Mesothelial cell of epicardium (in vitro differentiated cells): ENCODE measurements at places on chromosomes 6 and 20. TPM values are rescaled to one million over a fixed set of nuclear protein-coding genes. Genes with fewer than 3 reads are reported as not detected.

- no peaks in the 10 kb centered on the region for H3K27me3 ChIP-seq
- H3K36me3 ChIP-seq: no peaks in the 10 kb centered on the region
- peak overlapping the region; percentile 94 for H3K4me3 ChIP-seq
- DNase-seq: peak; percentile 47
- H3K4me1 ChIP-seq: peaks cover 62% of the 10 kb centered on the region
- peak overlapping the region; percentile 94 for H3K27ac ChIP-seq
These were observed 798 bp downstream of the DSP start for GRCh38 chr6:7542065-7542873.

The IL20RA gene
- 1.1 to 2.1 TPM (median 1.7 TPM) in 3 replicates for total RNA-seq

- no peaks in the 10 kb centered on the region for H3K27me3 ChIP-seq
- H3K4me1 ChIP-seq: peaks cover 3% of the 10 kb centered on the region
- DNase-seq: no peak
- no peak overlapping the region for H3K4me3 ChIP-seq
These were observed 38.8 kb downstream of the CDYL start for GRCh38 chr6:4814987-4815386.

GRCh38 chr20:45419188-45420091 lies 3.5 kb downstream of the PIGT start:
- peaks cover 17% of the 10 kb centered on the region for H3K4me1 ChIP-seq
- H3K4me3 ChIP-seq: no peak overlapping the region
- H3K27me3 ChIP-seq: no peaks in the 10 kb centered on the region
- H3K27ac ChIP-seq: no peak overlapping the region
- H3K36me3 ChIP-seq: peaks cover 10% of the 10 kb centered on the region

- no peaks in the 10 kb centered on the region for H3K27me3 ChIP-seq
- peaks cover 6% of the 10 kb centered on the region for H3K4me1 ChIP-seq
- H3K27ac ChIP-seq: no peak overlapping the region
These were observed 36.6 kb upstream of the GFOD1 start for GRCh38 chr6:13523826-13524622.

DNA sequence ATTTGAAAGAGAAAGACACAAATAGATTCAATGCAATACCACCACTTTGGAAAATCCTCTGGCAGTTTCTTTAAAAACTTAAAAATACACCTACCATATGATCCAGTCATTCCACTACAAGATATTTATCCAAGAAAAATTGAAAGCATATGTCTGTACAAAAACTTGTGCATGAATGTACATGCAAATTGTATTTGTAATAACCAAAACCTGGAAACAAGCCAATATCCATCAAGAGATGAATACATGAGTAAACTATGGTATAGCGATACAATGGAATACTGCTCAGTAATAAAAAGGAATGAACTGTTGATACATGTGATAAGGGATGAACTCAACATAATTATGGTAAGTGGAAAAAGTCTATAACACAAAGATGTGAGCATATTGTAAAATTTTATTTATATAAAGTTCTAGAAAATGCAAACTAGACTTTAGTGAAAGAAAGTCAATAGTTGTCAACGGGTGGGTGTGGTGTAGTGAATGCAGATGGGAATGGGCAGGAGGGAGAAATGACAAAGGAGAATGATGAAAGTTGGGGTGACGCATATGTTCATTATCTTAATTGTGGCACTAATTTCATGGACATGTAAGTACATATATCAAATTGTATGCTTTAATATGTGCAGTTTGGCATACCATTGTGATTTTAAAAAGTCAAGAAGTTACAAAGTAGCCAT lies 347.5 kb downstream of the SAMD5 start:
- no peaks in the 10 kb centered on the region for H3K27me3 ChIP-seq
- no peaks in the 10 kb centered on the region for H3K36me3 ChIP-seq
- H3K4me1 ChIP-seq: no peaks in the 10 kb centered on the region
- no peak overlapping the region for H3K27ac ChIP-seq
- no peak overlapping the region for H3K4me3 ChIP-seq

The PSMB1 gene
- total RNA-seq: 137 to 142 TPM (median 140 TPM) in 3 replicates

DNA sequence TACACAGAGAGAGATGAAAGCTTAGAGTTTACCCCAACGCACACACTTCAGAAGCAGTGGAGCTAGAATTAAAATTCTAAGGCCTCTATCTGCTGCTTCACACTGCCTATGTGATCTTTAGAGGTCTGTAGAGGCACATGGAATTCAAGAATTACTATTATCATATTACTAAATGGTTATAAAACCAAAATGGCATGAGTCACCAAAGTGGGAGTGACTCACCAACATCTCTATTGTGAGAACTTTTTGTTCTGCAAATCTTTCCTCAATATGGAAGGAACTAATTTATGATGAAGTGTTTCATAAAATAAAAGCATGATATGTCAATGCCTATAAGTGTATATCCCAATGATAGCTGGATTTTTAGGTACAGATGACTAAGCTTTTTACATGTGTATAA lies 28.5 kb upstream of the TMEM244 start:
- no peak overlapping the region for H3K27ac ChIP-seq
- no peak overlapping the region for H3K4me3 ChIP-seq
- H3K4me1 ChIP-seq: no peaks in the 10 kb centered on the region
- H3K27me3 ChIP-seq: peaks cover 24% of the 10 kb centered on the region

- DNase-seq: no peak
- H3K27me3 ChIP-seq: peaks cover 5% of the 10 kb centered on the region
- peaks cover 27% of the 10 kb centered on the region for H3K36me3 ChIP-seq
- H3K27ac ChIP-seq: no peak overlapping the region
- no peak overlapping the region for H3K4me3 ChIP-seq
These were observed 58.9 kb upstream of the SERINC1 start for GRCh38 chr6:122530440-122531046.

- no peaks in the 10 kb centered on the region for H3K27me3 ChIP-seq
- H3K4me1 ChIP-seq: peaks cover 15% of the 10 kb centered on the region
- H3K36me3 ChIP-seq: peaks cover 4% of the 10 kb centered on the region
- H3K27ac ChIP-seq: peak overlapping the region; percentile 96
- H3K4me3 ChIP-seq: no peak overlapping the region
These were observed 374.3 kb upstream of the SOX4 start for GRCh38 chr6:21219241-21219640.

The TINAG gene
- not detected in 3 replicates for total RNA-seq

The MYL9 gene
- total RNA-seq: 235 to 248 TPM (median 238 TPM) in 3 replicates

- H3K27me3 ChIP-seq: no peaks in the 10 kb centered on the region
- H3K36me3 ChIP-seq: peaks cover 3% of the 10 kb centered on the region
- H3K4me1 ChIP-seq: no peaks in the 10 kb centered on the region
These were observed 47.5 kb downstream of the TRAM2 start for GRCh38 chr6:52529311-52529710.

DNA sequence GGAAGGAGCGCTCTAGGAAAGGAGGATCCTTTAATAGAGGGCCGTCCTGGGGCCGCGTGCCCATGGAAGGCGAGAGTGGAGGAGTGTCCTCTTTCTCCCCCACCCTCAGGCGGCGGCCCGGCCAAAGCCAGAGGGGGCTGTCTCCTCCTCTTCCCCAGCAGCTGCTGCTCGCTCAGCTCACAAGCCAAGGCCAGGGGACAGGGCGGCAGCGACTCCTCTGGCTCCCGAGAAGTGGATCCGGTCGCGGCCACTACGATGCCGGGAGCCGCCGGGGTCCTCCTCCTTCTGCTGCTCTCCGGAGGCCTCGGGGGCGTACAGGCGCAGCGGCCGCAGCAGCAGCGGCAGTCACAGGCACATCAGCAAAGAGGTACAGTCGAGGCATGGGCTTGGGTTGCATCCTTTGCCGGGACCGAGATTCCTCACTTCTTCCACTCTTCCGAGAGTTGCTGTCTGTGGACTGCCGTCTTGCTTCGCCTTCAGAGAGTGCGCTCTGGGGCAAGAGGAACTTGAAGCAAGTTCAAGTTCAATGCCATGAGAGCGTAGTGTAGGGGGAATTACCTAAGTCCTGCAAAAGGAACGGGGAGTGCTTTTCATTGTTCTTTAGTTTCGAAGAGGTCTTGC lies at the start of gene LAMA2:
Gene LAMA2 (plus strand): TSS at position 148 of the 621 bp plus-strand sequence. CDS start 108 bp downstream, at position 256.
- H3K27me3 ChIP-seq: no peaks in the 10 kb centered on the region
- peak; percentile 56 for DNase-seq
- H3K4me3 ChIP-seq: peak within 1 kb of the TSS; percentile 82
- peaks cover 29% of the 10 kb centered on the region for H3K4me1 ChIP-seq
- no peaks in the 10 kb centered on the region for H3K36me3 ChIP-seq

The MCM8 gene
- 10.2 to 11.4 TPM (median 11.3 TPM) in 3 replicates for total RNA-seq

- H3K36me3 ChIP-seq: peaks cover under 1% of the 10 kb centered on the region
- no peaks in the 10 kb centered on the region for H3K27me3 ChIP-seq
- H3K4me3 ChIP-seq: no peak overlapping the region
- H3K4me1 ChIP-seq: peaks cover 25% of the 10 kb centered on the region
These were observed 3.6 kb upstream of the ABHD12 start for GRCh38 chr20:25394276-25394675.

DNA sequence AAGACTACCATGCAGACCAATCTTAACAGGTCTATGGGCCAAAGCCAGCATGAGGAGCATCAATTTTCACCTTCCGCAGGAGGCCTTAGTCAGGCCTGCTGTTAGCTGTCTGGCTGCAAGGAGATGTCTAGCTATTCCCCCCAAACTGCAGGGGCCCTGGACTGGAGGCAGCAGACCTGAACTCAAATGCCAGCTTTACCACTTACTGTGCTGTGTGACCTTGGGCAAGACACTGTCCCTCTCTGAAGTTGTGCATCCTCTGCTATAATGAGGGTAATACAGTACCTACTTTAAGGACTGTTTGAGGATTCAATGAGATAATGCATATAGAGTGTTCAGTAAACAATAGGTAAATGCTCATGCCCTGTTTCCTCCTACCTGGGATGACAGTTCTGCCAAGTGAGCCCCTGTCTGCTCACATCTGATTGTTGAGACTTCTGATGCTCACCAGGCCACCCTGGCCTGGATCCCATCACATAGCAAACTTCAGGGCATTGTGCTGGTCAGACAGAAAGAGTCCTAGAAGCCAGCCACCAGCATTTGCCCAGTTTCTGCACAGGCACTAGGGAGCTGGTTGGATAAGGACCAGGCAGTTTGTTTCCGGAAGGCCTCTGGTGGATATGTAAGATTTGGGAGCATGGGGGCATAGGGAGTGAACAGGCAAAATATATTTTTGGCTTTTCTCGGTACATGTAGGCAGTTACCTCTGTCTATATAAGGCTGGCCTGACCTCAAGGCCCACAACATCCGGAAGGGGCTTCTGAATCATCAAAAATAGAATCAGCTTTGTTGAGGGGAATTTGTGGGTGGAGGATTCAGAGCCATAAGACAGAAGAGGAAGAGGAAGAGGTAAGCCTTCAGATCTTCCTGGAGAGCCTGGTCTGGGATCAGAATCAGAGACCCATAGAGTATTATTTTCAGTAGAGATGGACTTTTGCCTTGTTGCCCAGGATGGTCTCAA lies 2.3 kb upstream of the OCSTAMP start:
- H3K27ac ChIP-seq: no peak overlapping the region
- H3K4me1 ChIP-seq: no peaks in the 10 kb centered on the region
- peaks cover 7% of the 10 kb centered on the region for H3K27me3 ChIP-seq
- H3K4me3 ChIP-seq: no peak overlapping the region

- no peak overlapping the region for H3K4me3 ChIP-seq
- no peaks in the 10 kb centered on the region for H3K36me3 ChIP-seq
- no peaks in the 10 kb centered on the region for H3K4me1 ChIP-seq
- no peaks in the 10 kb centered on the region for H3K27me3 ChIP-seq
- H3K27ac ChIP-seq: no peak overlapping the region
These were observed 26.1 kb downstream of the FARS2 start for GRCh38 chr6:5287205-5287965.

DNA sequence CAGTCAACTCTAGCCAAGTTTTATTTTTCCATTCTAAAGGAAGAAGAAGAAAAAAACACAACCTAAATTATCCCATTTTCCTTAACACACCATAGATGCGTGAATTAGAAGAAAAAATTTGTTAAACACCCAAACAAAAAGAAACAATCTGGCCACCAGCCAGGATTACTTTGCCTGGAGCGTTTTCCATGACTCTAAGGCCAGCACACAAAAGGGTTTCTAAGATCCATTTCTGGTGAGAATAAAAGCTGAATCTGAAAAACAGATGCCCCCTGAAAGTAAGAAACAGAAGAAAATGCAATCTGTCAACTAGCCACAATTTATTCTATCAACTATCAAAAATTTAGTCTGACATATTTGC lies 267.2 kb upstream of the SULF2 start:
- H3K27ac ChIP-seq: peak overlapping the region; percentile 81
- peaks cover 39% of the 10 kb centered on the region for H3K27me3 ChIP-seq
- peaks cover 2% of the 10 kb centered on the region for H3K36me3 ChIP-seq
- no peak overlapping the region for H3K4me3 ChIP-seq
- no peak for DNase-seq

The SLC32A1 gene
- not detected in 3 replicates for total RNA-seq

DNA sequence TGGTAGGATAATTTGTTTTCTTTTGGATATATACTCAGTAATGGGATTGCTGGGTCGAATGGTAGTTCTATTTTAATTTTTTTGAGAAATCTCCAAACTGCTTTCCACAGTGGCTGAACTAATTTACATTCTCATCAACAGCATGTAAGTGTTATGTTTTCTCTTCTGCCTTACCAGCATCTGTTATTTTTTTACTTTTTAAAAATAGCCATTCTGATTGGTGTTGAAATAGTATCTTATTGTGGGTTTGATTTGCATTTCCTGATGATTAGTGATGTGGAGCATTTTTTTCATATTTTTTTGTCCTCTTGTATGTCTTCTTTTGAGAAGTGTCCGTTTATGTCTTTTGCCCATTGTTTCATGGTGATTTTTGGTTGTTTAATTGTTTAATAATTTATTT lies 11.9 kb downstream of the HINT3 start:
- peaks cover 2% of the 10 kb centered on the region for H3K4me1 ChIP-seq
- no peak overlapping the region for H3K27ac ChIP-seq
- H3K4me3 ChIP-seq: no peak overlapping the region

The CPNE5 gene
- 0.51 to 1.7 TPM (median 1.2 TPM) in 3 replicates for total RNA-seq

GRCh38 chr20:9214685-9215084 lies 145.8 kb downstream of the PLCB4 start:
- H3K27me3 ChIP-seq: no peaks in the 10 kb centered on the region
- peaks cover 2% of the 10 kb centered on the region for H3K36me3 ChIP-seq
- peaks cover 7% of the 10 kb centered on the region for H3K4me1 ChIP-seq
- DNase-seq: no peak
- H3K27ac ChIP-seq: no peak overlapping the region

- H3K36me3 ChIP-seq: peaks cover 2% of the 10 kb centered on the region
- H3K4me1 ChIP-seq: peaks cover 26% of the 10 kb centered on the region
- H3K4me3 ChIP-seq: no peak overlapping the region
- H3K27ac ChIP-seq: peak overlapping the region; percentile 86
- H3K27me3 ChIP-seq: no peaks in the 10 kb centered on the region
These were observed 61.8 kb downstream of the ANKS1A start for GRCh38 chr6:34950849-34951248.

DNA sequence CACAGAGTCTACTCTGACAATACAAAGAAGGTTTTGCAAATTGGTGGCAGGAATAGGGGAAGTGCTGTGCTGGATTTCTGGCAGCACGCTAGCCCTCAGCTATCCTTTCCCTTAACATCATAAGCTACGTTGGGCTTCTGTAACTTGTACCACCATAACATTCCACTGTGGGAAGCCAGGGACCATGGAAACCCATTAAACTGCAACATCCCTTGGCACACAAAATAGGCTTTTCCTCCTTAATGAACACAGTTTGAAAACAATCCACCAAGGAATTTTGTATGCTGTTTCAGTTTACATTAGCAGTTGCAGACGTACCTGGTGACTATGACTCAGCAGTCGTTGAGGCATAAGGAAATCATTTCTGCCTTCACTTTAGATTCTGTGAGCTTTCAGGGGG lies 203.9 kb upstream of the RAB32 start:
- no peaks in the 10 kb centered on the region for H3K36me3 ChIP-seq

GRCh38 chr20:2652724-2653555 lies 508 bp downstream of the NOP56 start:
- DNase-seq: no peak
- peaks cover 27% of the 10 kb centered on the region for H3K36me3 ChIP-seq
- H3K27me3 ChIP-seq: no peaks in the 10 kb centered on the region

GRCh38 chr6:154478021-154478700 lies 32.3 kb downstream of the CNKSR3 start:
- H3K36me3 ChIP-seq: peaks cover 2% of the 10 kb centered on the region
- no peaks in the 10 kb centered on the region for H3K27me3 ChIP-seq
- H3K27ac ChIP-seq: peak overlapping the region; percentile 98
- H3K4me3 ChIP-seq: no peak overlapping the region
- H3K4me1 ChIP-seq: peaks cover 57% of the 10 kb centered on the region
- DNase-seq: no peak
